ENCODE measurements at places on chromosomes 16 and 17. TPM values are rescaled to one million over a fixed set of nuclear protein-coding genes. Genes with fewer than 3 reads are reported as not detected.

RNF112 gene
- 0.45 TPM for total RNA-seq

MIS12 gene
- total RNA-seq, result 7.1 TPM

SMIM5 gene
- 0.13 TPM for total RNA-seq

IGF2BP1 gene
- 1.2 TPM for total RNA-seq

CHRNE gene
- total RNA-seq, result 3.1 TPM

KCNH4 gene
- total RNA-seq, result not detected

TMEM98 gene
- total RNA-seq, result 15.2 TPM

AATK gene
- total RNA-seq, result 0.70 TPM

CCDC57 gene
- total RNA-seq, result 32.8 TPM

DNASE1 gene
- total RNA-seq, result 4.6 TPM

TM4SF5 gene
- 79.0 TPM for total RNA-seq

GP1BA gene
- total RNA-seq, result not detected

ALOX12 gene
- not detected for total RNA-seq

GRCh38 chr17:82296511-82297279 is 20.7 kb downstream of the CD7 start:
- no peak for DNase-seq

- DNase-seq, result no peak
Observed at GRCh38 chr17:77400445-77400870, 259.7 kb downstream of the SEC14L1 start.

GRCh38 chr16:1149101-1149636 is 3.7 kb upstream of the CACNA1H start:
- DNase-seq, result no peak

DNA sequence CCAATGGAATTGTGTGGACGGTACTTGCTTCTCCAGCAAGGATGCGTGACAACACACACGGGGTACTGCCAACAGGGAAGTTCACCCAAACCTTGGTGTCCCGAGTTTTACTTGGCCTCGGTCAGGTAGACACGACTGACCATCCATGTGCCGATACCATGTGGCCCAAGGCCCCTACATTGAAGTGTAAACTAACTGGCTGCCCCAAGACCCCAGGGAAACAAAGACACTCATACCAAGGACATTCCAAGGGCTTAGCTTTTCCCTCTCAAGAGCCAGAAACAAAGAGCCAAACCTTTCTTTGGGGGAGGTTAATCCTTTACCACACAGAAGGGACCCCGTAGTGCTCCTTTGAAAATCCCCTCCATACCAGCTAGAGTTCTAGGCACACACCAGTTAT is 215.9 kb upstream of the TNRC6C start:
- no peak for DNase-seq

GRCh38 chr16:11064202-11064540 is 119.8 kb downstream of the CLEC16A start:
- DNase-seq, result no peak

GRCh38 chr17:41347869-41348760 is 2.5 kb downstream of the KRT33A start:
- DNase-seq, result no peak

- no peak for DNase-seq
Observed at GRCh38 chr16:29984137-29984763, 10.6 kb downstream of the TAOK2 start.

- DNase-seq, result no peak
Observed at GRCh38 chr16:68696514-68696913, 40.6 kb upstream of the CDH1 start.

- DNase-seq, result no peak
Observed at GRCh38 chr17:28846231-28846630, 3.6 kb upstream of the FAM222B start.

- DNase-seq, result no peak
Observed at GRCh38 chr17:82884341-82884969, 44.6 kb upstream of the ZNF750 start.

DNA sequence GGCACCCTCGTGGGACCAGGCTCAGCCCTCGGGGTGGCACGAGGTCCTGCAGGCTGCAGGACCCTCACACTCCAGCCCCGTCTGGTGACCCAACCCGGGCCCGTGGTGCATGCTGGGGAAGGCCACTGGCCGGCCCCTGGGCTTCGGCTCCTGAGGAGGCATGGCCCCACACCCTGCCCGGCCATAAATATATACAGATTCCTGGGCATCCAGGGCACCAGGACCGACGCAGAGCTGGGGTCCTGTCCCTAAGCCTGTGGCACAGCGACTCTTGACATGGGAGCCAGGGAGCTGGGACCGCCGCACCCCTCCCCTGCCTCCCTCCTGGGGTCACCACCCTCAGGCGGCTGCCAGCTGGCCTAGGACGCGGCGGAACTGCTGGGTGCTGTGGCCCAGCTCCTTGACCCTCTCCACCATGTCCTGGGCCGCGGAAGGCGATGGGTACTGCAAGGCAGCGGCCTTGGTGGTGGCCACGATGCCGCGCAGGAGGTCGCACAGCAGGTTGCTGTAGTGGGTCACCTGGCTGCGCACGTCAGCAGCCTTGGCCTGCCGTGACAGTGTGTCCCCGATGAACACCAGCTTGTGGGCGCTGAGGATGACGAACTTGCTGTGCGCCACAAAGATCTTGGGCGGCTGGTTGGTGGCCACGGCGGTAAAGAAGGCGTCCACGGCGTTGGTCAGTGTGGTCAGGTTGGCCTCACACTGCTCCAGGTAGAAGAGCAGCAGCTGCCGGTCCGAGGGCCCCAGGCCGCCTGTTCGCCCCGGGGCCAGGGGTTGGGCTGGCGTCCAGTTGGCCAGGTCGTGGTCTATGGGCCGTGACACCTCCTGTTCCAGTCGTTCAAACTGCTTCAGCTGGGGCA is 10.6 kb downstream of the CTRB1 start:
- DNase-seq, result no peak

DNA sequence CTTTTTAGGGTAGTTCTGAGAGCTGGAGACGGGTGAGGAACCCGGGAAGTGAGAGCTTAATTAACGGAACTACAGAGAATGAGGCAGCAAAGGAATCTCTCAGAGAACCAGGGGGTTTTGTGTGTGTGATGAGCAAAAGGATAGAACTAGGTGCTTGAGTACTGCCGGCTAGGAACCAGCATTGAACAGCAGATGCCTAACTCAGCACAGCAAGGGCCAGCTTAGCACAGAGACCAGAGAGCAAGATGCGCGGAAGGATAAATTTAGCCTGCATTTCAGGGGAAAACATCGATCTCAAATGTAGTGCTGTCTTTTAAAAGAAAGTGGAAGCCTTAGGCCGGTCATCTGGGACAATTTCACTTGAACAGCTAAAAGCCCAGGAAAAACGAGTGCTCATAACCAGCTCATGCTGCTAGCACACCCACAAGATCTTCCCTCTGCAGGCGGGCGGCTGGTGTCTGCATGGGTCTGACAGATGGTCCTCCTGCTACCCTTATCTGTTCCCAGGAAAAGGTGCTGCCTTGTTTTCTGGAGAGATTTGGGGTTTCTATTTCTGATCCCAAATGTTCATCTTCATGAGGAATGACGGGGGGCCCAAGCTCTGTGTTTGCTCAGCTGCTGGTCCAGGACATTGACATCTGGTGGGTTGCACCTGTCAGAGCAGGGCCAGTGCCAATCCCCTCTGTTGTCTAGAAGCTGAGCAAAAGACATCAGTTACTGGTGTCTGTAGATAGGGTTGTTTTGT is 103.9 kb downstream of the SOCS1 start:
- no peak for DNase-seq

- DNase-seq, result no peak
Observed at GRCh38 chr16:85511938-85512807, 100.9 kb upstream of the GSE1 start.

GRCh38 chr17:16506188-16506587 is 14.2 kb upstream of the LRRC75A start:
- no peak for DNase-seq

DNA sequence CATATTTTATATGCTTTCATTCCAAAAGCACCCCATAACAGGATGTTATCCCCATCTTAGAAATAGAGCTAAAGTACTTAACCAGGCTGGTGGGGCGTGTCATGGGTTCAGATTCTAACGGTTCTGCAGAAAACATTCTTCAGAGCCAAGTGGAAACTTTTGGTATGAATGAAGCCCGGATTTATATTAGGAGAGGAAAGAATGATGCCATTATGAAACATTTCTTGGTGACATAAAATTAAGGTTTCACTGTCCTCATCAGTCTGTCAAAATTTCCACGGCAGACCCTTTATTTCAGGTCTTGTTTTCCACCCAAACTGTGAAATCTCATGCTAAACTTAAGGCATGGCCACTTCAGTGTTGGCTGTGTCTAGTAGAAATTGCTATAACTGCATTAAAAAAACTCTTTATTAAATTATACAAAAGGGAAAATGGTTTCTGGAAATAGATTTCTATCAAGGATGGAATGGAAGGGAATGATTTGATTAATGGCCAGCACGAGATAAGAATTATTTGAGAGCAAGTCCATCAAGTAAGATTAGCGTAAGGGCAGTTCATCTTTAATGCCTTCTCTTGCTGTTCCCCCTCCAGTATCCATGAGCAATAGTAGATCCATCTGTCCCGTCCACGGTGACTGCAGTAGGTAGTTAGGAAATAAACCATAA is 11.7 kb downstream of the PRKCA start:
- DNase-seq, result no peak

GRCh38 chr16:77782694-77783093 is 5.7 kb upstream of the VAT1L start:
- DNase-seq, result no peak

DNA sequence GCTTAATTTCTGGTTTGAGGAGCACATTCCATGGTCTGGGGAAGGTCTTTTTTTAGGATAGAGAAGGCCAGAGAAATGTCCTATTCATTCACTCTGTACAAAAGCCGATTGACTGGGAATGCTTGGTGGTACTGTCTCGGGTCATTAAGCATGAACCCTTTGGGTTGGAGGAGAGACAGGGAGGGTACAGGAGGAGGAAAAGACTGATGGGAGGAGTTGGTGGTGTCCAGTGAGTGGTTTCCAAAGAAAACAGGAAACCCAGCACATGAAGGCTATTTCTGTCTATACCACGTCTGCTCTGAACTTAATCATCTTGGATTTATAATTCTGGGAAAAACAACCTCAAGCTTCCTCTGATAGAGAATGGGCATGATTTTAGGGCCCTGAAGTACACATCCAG is 111.9 kb downstream of the XYLT1 start:
- DNase-seq, result no peak

DNA sequence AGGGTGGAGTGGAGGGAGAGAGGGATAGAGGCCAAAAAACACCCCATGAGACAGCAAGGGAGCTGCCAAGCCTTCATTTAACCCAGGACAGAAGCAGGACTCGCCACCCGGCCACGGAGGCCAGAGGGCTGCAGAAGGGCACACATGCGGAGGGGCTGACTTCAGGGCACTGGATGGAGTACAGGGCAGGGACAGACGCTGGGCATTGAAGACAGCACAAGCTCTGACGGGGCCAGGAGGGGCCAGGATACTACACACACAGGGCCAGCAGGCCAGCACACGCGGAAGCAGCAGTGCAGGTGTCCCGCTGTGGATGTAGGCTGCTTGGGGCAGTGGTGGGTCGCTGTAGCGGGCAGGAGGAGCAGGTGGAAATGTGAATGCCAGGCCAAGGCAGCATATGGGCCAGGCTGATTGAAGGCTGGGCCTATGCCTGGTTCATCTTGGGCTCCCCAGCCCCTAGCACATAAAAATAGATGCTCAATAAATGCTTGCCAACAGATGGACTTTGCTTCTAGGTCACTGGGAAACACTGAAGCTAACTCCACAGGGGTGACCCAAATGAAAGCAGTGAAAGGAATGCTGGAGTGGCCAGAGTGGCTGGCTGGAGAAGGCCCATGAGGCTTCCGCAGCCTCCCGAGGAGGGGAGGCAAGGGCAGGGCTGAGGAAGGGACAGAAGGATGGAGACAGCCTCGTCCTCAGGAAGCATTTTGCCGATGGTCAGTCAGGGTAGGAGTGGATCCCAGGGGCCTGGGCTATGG is 61.6 kb downstream of the GNA13 start:
- peak; percentile 28 for DNase-seq

DNA sequence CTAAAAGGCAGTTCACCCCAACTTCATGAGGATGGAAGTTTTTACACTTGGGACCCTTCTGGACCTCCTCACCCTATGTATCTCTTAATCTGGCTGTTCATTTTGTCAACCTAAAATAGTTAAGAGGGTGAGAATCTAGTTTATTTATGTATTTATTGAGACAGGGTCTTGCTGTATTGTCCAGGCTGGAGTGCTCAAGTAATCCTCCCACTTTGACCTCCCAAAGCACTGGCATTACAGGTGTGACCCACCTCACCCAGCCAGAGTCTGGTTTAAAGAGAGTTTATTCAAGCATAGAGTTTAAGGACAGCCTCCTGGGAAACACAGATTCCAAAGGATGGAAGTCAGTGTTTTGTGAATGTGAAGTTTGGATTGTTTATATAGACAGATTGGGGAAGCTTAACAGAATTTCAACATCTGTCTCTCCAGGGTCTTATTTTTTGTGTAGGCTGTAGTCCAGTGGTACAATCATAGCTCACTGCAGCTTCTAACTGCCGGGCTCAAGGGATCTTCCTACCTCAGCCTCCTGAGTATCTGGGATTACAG is 8.0 kb upstream of the APPBP2 start:
- no peak for DNase-seq

DNA sequence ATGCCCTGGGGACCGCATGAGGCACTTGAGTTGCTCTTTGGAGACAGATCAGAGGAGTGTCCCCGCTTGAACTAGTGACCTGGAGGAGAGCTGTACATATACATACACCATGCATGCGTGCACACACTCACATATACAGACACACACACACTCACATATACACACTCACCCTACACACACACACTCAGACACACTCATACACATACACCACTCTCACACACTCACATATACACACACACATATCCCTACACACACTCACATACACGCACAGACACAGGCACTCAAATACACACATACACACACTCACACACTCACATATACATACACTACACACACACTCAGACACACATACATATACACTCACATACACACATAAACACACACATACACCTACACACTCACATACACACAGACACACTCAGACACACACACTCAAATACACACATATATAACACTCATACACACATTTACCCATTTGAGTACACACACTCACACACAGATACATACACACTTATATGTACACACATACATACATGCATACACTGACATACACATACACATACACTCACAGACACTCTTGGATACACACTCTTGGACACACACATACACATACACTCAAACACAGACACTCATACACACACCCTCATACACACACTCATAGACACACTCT is 5.4 kb upstream of the MPP2 start:
- no peak for DNase-seq

- peak; percentile 72 for DNase-seq
Observed at GRCh38 chr17:61399131-61400065, at the start of gene TBX2. TSS of gene TBX2 (plus strand) at chr17:61399843. CDS start at chr17:61400177, 334 bp downstream.

- no peak for DNase-seq
Observed at GRCh38 chr17:4786106-4786511, at the start of gene VMO1. TSS of gene VMO1 (minus strand) at chr17:4786364. CDS start at chr17:4786352, 12 bp downstream.

- DNase-seq, result no peak
Observed at GRCh38 chr16:24117680-24118079, 138.5 kb upstream of the CACNG3 start.

Measured in left lobe of liver (tissue), 2 donors.